ENCODE measurements at places on chromosomes 11 and 22.
A peak's percentile ranks its signal among the peaks of the same experiment; 100 is the strongest.

DNA sequence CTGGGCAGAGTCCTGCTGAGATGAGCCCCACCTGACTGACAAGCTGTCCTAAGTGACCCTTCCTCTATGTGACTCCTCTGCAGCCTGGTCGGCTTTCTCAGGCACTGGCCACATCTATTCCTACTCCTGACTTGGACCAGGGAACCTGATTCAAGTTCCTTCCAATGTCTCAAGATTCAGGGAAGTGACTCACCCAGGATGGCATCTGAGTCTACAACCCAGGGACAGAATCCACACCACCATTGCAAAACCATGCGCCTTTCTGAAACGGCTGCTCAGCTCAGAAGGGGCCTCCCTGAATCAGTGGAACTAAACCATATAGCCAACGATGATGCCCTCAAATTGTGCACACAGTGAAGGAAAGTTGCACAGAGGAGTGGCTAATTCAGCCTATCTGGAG lies 63.9 kb upstream of the CSNK2A3 start:
- DNase-seq, result peak; percentile 72

DNA sequence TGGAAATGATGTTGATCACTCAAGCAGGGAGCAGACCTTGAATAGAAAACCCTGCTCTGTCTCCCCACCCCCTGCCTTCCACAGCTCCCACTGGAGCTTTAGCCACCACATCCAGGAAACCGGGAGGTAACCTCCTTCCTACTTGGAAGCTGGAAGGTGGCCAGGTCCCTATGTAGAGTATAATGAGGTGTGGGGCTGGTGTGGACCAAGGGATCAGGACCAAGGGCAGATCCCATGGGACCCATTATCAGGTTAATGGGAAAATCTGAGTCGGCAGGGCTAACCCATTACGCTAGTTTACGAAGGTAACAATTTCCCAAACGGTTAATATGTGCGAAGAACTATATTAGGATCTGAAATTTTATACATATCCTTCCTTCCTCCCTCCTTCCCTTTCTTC lies 321.9 kb downstream of the MIAT start:
- DNase-seq, result no peak

DNA sequence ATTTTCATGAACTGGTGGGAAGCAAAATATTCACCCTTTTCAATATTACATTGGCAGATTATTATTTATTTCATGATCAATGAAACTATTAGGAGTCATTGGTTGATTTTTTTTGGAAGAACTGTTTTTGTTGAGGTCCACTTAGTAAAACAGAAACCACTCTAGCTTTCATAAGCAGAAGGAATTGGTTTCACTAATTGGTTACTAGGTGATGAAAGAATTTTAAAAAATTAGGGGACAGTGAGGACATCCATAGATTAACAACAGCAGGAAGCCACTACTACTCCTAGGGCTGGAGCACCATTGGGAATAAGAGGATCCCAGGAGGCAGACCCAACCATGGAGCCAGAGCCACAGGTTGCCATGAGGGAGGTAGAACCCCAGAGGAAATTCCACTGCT lies 74.4 kb upstream of the KCNA4 start:
- no peak for DNase-seq

DNA sequence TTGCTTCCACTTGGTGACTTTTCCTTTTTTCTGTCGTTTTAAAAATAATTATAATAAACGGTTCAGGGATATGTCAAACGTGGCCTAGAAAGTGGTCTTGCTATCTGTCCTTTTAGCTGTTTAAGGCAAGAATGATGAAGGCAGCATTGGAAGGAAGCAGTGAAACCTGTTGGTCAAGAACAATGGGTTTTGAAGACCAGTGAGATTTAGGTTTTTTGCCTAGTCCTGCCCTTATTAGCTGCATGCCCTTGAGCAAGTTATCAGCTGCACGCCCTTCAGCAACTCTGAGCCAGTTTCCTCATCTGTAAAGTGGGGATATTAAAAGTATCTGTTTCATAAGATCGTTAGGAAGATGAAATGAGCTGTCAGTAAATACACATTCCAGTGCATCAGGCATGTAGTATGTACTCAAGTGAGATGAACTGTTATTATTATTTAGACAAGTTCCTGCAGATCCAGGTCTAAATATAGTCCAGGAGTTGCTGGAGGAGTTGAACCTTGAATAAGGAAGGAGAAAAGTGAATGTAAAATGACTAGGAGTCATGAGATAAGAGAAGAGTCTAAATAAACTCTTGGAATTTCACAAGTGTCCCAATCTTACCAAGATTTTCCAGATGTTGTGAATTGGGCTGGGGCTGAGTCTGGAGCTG lies 90.8 kb upstream of the HSD17B12 start:
- DNase-seq, result no peak

- no peak for DNase-seq
These were observed 16.4 kb upstream of the C11orf96 start for GRCh38 chr11:43925932-43926505.

GRCh38 chr11:777288-778255 lies at the start of gene GATD1:
GATD1 (minus strand) TSS chr11:777487; CDS start chr11:777462, 25 bp downstream.
- peak; percentile 86 for DNase-seq

- DNase-seq, result no peak
These were observed 22.0 kb upstream of the SYT8 start for GRCh38 chr11:1812801-1813200.

DNA sequence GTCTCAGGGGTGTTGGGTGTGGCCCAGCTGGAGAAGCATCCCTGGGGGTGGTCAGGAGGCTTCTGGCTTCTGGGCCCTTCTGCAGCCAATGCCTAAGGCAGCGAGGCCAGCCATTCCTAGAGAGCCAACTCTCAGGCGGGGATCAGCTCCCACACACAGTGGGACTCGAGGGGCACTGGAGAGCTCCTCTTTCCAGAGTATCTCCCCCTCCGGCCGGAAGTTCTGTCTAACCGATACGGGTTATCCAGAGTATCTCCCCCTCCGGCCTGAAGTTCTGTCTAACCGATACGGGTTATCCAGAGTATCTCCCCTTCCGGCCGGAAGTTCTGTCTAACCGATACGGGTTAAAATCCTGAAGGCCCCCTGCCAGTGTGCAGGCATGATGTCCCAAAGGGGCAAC lies 71.2 kb upstream of the B3GAT1 start:
- DNase-seq, result no peak

GRCh38 chr11:83159902-83160865 lies 3.3 kb downstream of the PCF11 start:
- DNase-seq, result peak; percentile 59

GRCh38 chr22:49349181-49349835 lies 478.4 kb downstream of the BRD1 start:
- DNase-seq, result no peak

- DNase-seq, result no peak
These were observed 36.0 kb downstream of the SYT13 start for GRCh38 chr11:45250035-45250718.

DNA sequence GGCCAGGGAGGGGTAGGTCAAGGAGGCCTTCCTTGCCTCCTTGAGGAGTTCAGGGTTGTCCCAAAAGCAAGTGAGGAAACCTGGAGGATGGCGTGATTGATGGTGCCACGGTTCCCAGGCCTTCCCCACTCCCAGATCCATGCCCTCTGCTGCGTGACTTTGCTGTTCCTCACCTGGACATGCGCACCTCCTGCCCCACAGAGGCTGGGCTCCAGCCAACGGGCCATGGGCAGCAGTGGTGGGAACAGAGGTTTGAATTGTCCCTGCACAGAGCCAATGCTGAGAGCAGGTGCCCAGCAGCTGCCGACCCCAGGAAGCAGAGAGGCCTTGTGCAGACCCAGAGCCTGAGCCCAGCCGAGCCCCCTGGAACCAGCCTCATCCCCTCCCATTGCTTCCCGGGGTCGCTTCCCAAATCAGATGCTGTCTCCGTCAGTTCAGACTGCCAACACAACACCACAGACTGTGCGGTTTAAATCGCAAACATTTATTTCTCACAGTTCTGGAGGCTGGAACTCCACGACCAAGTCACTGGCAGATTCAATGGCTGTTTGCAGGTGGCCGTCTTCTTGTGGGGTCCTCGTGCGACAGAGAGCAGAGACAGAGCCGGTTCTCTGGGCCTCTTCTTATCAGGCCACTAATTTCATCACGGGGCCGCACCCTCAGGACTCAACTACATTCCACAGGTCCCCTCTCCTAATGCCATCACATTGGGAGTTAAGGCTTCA lies 6.2 kb upstream of the LINC01488 start:
- DNase-seq, result no peak

DNA sequence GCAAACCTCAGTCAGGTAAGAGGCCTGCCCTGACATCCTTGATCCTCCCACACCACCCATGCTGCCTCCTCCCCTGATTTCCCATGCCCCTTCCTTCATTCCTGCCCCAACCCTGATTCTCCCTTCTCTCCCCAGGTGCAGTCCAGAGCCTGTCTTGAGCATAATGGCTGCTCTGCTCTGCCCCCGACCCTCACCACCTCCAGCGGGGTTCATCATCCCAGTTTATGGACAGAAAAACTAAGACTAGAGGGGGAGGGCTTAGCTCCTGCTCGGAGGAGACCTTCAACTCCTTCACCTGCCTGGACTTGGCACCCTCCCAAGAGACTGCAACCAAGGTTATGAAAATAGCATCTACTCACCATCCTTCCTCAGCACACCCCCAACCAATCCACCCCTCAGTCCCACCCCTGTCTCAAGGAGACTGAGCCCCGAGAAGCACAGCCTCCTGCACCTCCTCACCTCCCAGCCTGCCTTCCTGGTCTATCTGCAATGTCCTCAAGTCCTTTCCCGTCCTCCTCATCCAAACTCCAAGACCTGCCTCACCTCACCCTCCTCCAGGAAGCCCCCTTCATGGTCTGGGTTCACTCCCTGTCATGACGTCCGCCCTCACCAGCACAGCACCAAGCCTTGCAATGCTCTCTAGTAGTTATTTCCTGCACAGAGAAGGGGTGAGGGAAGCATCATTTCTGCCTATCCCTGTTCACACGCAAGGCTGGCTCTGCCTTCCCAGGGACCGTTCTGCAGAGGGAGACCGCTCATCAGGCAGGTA lies 103.1 kb downstream of the PDE2A start:
- no peak for DNase-seq

DNA sequence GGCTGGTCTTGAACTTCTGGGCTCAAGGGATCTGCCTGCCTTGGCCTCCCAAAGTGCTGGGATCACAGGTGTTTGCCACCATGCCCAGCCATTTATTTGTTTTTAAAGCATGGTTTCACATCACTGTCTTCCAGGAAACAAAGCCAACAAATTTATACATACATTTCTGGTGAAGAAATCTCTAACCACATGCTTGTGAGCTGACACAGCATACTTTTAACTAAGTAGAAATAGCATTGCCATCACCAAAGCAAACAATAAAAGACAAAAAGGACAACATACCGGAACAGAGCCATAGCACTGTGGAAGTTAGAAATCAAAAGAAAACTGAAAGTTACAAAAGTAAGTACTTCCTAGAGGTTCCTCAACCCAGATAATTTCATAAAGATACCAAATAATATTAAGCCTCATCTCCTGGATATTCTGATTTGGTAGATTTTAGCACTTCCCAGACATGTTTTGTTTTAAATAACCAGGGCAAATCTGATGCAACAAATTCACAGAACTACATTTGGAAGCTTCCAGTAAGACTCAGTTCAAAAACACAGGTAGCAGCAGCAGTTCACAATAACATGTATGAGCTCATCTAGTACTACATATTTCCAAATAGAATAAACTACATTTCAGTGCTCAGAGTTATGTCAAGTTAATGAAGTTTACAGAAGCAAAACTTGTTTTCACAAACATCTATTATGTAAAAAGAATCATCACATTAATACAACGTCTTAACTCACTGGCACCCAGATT lies 70.6 kb downstream of the RRAS2 start:
- peak; percentile 81 for DNase-seq

DNA sequence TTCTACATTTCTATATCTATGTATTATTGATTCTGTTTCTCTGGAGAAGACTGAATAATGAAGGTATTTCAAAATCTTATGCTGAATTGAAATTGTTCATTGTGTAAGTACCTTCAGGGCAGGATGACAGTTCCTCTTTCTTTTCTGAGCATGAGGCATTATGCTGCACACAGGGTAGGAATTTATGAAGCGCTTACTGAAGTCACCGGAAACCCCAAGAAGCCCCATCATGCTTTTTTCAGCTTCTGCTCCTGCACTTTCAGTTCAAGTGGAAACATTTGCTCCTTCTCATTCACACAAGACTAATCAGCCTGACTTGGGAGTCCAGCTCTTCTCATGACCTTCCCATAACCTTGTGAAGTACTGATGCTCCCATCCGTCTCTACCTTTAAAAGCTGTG lies 314.7 kb upstream of the SORL1-AS1 start:
- DNase-seq, result no peak

DNA sequence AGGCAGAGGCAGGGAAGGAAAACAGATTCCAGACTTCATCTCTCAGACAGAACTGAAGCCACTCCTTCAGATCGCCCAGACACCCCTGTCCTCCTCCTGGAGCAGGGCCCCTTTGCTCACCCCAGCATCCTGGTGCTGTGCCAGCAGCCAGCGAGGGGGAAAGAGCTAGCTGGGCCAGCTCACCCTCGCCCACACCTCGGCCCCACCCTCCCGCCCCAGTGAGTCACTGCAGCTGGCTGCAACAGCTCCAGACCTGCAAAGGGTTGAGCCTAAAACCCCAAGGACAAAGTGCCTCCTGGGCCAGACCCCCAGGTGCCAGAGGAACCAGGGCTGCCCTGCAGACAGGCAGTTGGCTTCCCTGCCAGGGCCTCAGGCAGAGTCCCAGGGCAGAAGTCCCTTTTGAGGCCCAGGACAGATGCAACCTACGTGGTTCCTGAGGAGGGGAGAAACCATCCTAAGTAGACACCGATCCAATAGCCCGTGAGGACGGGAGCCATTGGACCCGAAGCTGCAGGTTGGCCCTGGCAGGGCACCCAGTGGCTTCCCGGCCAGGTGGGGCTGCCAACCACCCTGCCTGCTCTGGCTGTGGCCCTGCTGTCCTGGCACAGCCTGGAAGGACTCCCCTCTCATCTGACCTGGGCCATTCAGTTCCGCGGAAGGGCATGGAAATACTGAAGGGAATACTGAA lies 7.2 kb downstream of the AHNAK start:
- peak; percentile 94 for DNase-seq

GRCh38 chr11:128936606-128937251 lies 5.9 kb downstream of the TP53AIP1 start:
- no peak for DNase-seq

- DNase-seq, result no peak
These were observed 6.8 kb downstream of the FUT4 start for GRCh38 chr11:94550513-94550912.

DNA sequence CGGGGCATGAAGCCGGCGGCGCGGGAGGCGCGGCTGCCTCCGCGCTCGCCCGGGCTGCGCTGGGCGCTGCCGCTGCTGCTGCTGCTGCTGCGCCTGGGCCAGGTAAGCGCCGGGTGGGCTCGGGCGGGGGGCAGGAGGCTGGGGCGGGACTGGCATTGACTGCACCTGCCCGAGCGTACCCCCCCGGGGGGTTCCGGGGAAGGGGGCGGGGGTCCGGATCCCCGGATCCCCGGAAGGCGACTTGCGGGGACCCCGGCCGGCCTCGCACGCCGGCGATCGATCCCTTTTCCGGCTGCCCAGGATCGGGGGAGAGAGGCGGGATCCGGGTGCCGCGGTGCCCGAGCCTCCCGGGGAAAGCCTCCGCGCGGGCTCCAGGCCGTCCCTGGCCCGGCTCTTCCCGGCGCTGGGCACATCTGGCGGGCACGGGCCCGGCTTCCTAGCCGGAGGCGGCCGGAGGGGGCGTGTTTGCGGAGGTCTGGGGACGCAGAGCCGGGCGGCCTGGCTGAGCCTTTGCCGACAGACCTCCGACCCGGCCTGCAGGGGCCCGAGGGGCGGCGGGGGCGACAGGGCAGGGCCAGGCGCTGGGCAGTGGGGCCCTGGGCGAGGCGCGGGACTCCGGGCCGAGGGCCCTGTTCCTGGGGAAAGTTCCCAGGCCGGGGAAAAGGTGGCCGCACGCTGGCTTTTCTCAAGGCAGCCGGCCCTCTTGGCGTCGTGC lies 705 bp downstream of the PTPRJ start:
- DNase-seq, result peak; percentile 59

All from EL (cell line).